ENCODE measurements at places on chromosomes 7 and 10.

DNA sequence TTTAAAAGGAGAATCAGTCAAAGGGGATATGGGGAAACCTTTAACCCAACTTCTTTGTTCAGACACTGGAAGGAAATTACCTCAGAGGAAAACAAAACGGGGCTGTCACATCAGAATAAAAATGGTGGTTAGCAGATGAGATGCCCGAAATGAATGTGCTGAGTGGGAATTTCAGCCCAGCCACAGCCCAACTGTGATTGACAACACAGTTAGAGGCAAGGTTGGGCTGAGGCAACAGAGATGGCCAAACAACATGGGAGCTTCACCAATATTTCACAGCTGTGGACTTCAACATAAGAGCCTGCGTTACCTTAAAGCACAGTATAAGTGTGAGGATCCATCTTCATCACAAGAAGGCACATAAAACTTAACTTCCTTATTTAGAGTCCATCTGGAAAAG lies 133.5 kb upstream of the PTPRZ1 start:
- DNase-seq = no peak

DNA sequence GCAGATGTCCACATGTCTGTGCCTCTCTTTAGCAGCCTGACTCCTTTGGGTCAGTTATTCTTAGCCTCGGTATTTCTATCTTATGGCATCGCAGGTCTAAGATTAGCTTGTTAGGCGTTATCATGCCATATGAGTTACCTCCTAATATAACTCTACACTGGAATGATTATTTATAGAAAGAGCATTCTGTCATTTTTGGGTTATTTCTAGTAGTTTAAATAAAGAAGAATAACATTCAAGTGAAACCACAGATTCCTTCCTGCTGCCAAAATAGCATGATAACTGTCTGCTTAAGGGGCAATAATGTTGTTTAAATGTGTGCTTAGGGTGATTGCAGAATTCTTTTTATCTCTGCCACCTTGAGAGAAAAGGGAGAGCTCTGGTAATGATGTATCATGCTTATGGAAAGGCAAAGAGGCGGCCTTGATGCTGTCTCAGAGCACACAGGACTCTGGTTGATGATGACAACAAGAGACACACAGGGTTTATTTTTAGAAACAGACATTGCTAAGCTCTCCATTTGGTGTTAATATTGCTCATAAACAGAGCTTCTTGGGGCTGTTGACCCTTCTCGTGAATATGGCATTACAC lies 10.4 kb downstream of the HDAC9 start:
- DNase-seq = no peak

DNA sequence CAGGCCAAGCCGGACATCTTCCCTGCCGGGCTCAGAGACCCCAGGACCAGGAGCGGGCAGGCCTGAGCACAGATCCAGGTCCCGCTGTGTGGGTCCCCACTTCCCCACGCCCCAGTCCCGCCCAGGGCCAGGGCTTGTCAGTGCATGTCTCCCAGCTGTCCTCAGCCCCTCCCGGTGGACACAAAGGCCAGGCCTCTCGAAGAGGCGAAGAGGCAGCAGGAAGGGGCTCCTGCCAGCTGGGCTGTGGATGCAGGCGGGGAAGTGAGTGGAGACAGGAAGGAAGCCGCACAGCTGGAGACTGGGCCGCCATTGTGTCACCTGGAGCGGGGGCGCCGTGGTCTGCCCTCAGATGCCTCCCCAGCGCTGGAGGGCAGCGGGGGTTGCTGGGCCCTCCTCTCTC lies 4.8 kb downstream of the GRIFIN start:
- DNase-seq = no peak

GRCh38 chr7:42869131-42870020 lies 42.5 kb downstream of the C7orf25 start:
- DNase-seq = no peak

GRCh38 chr10:68158031-68158430 lies 48.7 kb downstream of the MYPN start:
- DNase-seq = no peak

- DNase-seq = no peak
These were observed 155.1 kb downstream of the LSM5 start for GRCh38 chr7:32335107-32335506.

All from AG09309 (cell line).